ENCODE measurements at places on chromosomes 1 and 21. TPM values are rescaled to one million over a fixed set of nuclear protein-coding genes. Genes with fewer than 3 reads are reported as not detected.

Gene C8A
- total RNA-seq, result not detected

- no peak for DNase-seq
These were observed 94.7 kb downstream of the PAX7 start for GRCh38 chr1:18725231-18725895.

GRCh38 chr1:63904826-63905225 lies 131.0 kb downstream of the ROR1 start:
- no peak for DNase-seq

Gene SAMD13
- total RNA-seq, result 9.1 TPM

GRCh38 chr1:11918799-11919519 lies 7.3 kb downstream of the KIAA2013 start:
- DNase-seq, result peak; percentile 77

- peak; percentile 7 for DNase-seq
These were observed 27.8 kb downstream of the DNM3 start for GRCh38 chr1:171869097-171869496.

GRCh38 chr1:204419064-204419403 lies 7.4 kb upstream of the PPP1R15B start:
- no peak for DNase-seq

Gene PRKAA2
- 27.5 TPM for total RNA-seq

DNA sequence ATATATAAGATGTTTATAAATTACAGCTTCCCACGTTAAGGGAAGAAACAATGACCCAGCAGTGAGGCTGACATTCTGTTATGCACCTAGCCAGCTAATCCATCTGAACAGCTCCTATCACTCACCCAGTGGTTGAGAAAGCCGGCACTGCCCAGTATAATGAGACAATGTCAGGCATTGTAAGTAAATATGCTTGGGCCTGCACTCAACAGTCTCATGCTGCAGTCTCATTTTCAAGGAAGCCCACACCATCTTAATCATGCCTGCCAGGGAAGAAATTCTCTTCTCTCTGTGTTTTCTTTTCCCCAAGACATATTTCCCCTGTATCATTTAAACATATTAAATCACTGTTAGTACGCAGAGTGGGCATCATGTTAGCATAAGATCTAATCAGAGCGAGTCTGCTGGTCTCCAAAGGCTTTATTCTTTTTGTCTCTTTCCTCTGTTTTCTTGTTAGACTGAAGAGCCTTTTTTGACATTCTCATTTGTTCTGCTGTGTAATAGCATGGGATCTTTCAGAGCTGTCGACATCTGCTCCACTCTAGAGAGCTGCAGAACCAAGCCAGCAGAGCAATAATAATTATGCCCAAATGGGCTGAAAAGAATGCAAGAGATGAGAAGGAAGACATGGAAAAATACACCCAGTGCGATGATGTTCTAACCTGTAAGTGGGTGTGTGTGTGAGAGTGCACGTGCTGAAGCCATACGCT lies 67.6 kb upstream of the SLC22A15 start:
- no peak for DNase-seq

Gene CLDN17
- total RNA-seq, result not detected
